CD4-positive, alpha-beta T cell treated with Interleukin-1 beta for 1 hour (primary cell): ENCODE measurements at places on chromosomes 1 and 21.

DNA sequence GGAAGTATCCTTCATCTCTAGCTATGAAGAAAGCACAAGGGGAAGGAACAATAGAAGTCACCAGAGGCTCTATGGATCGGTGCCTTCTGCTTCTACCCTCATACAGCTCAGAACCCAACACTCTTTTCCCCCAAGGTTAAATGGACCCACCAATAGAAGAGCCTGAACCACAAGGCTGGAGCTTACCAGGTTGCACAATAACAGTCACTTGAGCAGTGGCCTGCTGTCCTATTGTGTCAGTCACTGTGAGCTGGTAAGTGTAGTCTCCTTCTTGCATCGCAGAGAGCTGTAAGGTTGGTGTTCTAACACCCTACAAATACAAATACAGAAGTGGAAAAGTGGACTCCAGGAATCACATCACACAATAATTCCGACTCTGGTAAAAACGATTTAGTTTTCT, 103.0 kb downstream of the KIAA0319L start:
- DNase-seq: no peak

DNA sequence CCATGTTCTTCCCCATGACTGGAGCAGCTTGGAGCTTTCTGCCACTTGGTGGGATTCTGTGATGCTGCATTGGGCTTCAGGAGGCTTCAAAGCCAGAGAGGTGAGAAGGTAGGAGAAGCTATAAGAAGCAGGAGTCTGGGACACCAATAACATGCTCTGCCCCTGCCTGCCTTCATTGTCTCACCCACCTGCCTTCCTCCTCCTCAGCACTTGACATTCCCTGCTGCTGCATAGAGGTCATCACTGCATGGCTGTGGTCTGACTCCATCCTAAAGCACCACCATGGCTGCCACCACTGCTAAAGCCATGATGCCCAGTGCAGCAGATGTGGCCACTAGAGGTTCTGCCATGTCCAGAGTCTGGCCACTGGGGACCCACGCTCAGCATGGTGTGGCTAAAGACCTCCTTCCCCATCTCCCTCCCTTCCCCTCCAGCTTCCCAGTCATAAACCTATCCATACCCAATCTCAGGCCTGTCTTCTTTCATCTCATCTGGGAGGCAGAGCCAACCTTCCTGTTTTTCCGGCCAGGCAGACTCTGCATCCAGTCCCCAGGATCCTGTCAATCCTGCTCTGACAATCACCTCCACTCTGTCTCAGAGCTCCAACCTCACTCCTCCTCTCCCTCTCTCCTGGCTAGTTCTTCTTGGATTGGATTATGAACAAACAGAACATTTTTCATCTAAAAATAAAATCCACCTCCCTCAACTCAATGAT, 285.1 kb upstream of the POU3F1 start:
- DNase-seq: no peak

GRCh38 chr1:204885790-204886189, 15.1 kb downstream of the NFASC start:
- no peak for DNase-seq

GRCh38 chr1:35564884-35565741, 7.5 kb downstream of the NCDN start:
- no peak for DNase-seq

- no peak for DNase-seq
These were observed 5.5 kb upstream of the JUN start for GRCh38 chr1:58789322-58789856.

- DNase-seq: no peak
These were observed 1.2 kb upstream of the XPR1 start for GRCh38 chr1:180630408-180631193.
